ENCODE measurements at places on chromosomes 12 and 14.
A peak's percentile ranks its signal among the peaks of the same experiment; 100 is the strongest.

GRCh38 chr12:66647034-66647691 lies 31.7 kb downstream of the GRIP1 start:
- DNase-seq = peak; percentile 99

DNA sequence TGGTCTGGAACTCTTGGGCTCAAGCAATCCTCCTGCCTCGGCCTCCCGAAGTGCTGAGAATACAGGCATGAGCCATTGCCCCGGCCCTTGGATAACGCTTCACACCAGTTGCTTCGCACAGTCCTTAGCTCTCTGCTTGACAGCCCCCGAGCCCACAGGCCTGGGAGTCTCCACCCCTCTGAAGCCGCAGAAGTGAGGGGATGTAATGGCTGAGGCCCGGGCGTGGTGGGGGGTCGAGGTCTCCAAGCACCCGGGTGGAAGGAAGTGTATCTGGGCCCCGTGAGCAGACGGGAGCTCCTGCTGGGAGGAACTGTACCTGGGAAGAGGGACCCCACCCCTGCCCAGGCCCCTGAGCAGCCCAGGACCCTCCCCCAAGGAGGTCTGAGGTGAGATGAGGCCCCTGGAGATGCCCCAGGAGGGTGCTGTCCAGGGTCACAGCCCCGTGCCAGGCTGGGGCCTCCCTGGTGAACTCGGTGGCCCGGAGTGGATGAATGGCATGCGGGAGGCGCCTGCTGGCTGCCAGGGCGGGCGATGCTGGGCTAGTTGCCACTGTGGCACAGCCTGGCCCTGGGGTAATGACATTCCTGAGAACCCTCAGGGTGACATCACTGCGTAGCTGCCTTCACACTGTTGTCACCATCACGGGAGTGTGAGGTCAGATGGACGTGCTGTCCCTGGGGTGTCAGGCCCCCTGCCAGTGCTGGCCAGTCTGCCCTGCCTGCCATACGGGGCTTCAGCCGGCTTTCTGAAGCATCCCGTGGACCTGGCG lies 48.9 kb downstream of the KIF26A start:
- DNase-seq = no peak

DNA sequence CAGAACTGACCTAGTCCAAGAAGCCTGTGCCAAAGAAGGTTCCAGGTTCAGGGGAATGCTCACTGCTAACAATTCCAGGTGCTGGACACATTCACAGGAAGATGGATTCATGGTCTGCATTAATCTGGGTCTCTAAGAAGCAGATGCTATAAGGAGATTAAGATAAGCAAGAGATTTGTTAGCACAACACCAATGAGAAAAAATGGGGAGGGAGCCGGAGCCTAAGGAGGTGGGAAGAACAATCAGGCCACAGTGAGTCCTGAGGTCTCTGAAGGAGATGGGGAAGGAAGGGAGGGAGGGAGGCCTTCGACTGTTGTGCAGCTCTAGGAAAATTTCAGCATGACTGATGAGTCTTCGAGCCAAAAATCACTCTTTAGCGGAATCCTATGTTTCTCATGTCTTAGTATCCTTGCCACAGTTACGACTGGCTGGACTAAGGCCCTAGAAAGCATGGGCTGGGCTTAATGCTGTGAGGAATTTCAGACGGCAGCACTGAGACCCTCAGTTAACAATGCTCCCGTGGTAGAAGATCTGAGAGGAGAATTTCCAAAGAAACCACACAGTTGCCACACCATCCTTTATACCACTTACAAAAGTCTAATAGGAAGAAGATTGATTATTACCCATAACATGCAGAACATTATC lies 31.5 kb upstream of the PTGDR start:
- no peak for DNase-seq

- DNase-seq = peak; percentile 74
These were observed 1541.7 kb upstream of the FLRT2 start for GRCh38 chr14:83988275-83988674.

DNA sequence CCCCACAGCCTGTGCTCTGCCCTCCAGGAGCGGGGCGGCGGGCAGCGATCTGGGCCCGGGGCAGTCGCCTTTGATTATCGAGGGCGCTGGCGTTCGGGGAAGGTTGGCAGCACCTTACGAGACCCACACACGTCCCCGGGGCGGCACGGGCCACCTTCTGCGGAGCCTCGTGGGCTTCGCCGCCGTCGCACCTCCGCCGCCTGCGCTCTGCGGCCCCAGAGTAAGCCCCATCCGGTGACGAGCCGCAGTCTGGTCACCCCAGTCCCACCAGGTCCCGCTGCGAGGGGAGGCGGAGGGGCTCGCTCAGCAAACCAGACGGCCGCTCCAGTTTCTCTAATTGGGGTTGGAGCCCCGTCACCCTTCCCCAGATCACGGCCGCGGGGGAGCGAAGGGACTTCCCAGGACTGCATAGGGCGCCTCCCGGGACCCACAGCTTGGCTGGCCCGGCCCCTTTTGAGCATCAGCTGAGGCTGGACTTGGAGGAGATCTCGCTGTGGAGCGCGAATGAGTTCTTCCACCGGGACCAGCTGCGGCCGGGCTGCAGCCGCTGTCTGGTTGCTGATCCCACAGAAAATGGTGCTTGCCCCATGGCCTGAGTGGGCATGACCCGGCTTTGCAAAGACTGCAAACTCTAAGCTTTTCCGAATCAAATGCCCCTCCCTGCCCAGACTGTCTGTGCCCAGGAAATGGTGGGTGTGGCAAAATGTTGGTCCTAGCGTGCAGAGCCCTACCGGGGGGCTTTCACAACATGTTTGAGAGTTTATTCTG lies 560 bp downstream of the LGALS3 start:
- DNase-seq = peak; percentile 53

DNA sequence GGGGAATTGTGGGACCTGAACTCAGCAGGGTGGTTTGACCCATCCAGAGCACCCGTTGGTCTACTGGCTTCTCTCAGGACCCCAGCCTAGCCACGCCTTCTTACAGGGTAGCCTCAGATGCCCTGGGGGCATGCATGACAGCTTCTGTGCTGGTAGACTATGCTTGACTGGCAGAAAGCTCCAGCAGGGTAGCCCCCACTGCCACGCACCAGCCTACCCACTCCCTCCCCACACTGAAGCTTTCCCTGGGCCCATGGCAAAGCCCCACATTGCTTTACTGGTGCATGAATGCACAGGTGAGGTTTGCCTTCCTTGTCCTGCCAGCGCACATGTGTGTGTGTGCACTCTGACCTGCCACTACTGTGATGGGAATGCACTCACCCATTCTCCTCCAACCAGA lies 772.2 kb downstream of the LRFN5 start:
- DNase-seq = no peak

DNA sequence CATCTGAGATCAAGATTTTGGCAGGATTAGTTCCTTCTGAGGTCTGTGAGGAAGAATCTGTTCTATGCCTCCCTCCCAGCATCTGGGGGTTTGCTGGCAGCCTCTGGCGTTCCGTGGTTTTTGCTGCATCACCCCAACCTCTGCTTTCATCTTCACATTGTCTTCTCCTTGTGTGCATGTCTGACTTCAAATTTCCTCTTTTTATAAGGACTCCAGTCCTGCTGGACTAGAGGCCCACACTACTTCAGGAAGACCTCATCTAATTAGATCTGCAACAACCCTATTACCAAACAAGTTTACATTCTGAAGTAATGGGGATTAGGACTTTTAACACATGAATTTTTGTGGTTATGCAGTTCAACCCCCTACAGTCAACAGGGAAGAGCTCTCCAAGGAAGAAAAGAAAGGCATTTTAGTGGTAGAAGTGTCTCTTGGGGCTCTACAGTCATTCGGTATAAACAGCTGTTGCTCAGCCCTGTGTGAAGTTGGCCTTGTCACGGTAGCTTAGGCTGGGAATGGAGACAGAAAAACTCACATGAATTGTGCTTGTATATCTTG lies 89.7 kb downstream of the CAND1 start:
- DNase-seq = peak; percentile 97

GRCh38 chr14:105424861-105425260 lies 5.2 kb downstream of the MTA1 start:
- DNase-seq = no peak

DNA sequence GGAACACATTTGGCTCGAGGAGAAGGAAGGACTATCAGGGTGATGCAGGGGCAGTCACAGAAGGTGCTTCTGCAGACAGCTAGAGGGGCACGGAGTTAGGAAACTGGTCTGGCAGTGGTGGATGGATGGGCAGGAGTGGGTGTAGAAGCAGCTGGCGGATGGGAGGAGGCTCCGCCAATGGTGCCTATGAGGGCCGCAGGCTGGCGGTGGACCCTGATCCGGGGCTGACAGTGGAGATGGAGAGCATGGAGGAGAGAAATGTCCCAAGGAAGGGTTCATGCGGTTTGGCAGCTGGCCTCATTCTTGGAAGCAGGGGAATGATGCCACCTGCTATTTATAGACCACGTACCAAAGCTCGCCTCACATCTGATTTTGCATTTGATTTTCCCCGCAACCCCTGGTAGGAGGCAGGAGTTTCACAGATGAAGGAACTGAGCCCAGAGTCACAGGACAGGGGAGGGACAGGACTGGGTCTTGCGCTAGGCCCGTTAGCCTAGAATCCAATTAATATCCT lies 237.1 kb downstream of the FOXN3 start:
- DNase-seq = no peak

- no peak for DNase-seq
These were observed 209.7 kb downstream of the MSRB3 start for GRCh38 chr12:65488197-65488596.

DNA sequence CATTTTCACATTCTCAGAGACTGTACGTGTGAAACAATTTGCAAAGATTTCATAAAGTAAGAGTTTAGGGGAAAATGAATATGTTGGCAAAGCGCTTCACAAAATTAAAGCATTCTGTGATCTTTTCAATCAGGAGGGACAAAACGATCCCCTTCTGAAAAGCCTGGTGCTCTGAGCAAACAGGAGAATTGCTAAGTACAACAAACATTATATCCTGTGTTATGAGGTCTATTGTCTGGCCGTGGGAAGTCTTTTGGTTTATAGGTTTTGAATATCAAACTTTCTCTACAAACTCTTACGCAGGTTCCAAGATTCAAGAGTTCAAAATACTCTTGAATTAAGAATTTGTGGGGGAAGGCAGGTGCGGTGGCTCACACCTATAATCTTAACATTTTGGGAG lies 7.2 kb upstream of the FOXN3 start:
- DNase-seq = no peak

- peak; percentile 57 for DNase-seq
These were observed 5.9 kb upstream of the WASHC3 start for GRCh38 chr12:102067574-102068258.

- DNase-seq = no peak
These were observed 398.8 kb downstream of the PRKD1 start for GRCh38 chr14:29528889-29529288.

DNA sequence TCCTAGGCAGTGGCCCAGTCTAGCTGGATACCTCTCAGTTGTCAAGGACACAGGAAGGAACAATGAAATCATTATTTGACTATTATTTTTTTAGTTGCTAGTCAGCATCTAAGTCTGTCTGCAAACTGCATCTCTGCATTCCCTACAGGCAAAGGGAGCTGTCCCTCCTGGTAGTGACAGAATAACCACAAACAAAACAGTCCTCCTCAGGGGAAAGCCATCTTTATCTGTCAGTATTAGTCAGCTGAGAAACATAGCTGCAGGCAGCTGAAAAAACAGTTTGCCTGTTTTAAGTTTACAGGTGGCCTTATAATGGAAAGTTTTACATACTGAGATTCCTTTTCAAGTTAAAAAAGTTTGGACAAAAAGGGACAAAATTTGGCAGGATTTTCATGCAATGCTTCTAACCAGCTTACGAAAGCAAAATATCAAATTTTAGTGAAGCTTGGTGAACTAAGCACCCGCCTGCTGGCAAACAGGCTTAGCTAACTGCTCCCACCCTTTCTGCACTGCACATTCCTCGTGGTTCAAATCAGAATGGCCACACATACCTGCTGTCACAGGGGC lies 29.5 kb downstream of the SLC25A21 start:
- peak; percentile 15 for DNase-seq

GRCh38 chr12:132329720-132330548 lies 545 bp upstream of the GALNT9 start:
- no peak for DNase-seq

DNA sequence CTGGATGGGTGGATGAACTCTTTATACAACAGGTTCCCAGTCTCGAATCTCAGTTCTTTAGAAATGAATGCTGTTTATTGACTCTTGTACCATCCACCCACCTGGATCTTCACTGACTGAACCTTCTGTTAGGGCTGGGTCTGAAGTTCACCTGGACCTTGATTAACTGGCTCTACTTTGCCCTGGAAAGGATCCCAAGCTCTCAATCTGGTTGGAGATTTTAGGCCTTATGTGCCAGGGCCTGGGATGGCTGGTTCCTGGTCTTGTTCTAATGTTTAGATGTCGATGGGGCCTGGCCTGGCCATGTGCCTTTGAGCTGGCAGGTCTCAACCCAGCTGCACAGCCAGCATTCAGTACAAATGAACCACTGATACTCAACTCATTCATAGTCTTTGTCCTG lies 76.5 kb upstream of the MED13L start:
- DNase-seq = no peak

- DNase-seq = no peak
These were observed 466 bp downstream of the SAV1 start for GRCh38 chr14:50667684-50667995.

DNA sequence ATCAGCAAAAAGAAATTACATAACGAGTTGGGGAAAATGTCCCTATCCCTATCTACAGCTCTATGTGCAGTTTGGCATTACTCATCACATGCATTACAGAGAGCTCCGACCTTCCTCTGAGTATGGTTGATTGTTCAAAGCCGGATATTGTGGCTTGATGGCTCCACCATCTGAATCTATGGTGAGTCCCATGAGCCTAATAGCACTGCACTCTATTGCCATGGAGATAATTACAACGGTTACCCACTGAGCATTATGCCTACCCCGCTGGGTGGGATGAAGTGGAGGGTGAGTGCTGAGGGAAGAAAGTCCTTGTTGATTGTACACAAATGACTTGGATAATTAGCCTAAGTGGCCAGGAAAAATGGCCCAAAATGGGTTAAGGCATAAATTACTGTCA lies 800.5 kb downstream of the NRXN3 start:
- DNase-seq = no peak

GRCh38 chr12:63998584-63998983 lies 154.1 kb downstream of the SRGAP1 start:
- DNase-seq = no peak

GRCh38 chr12:32502693-32503502 lies 103.5 kb downstream of the FGD4 start:
- no peak for DNase-seq

- no peak for DNase-seq
These were observed 64.1 kb upstream of the OTX2 start for GRCh38 chr14:56874375-56874774.

GRCh38 chr12:14257734-14258574 lies 107.5 kb upstream of the ATF7IP start:
- peak; percentile 100 for DNase-seq

Data from fibroblast of upper back skin (primary cell).